ENCODE measurements at places on chromosomes 16 and 17. TPM values are rescaled to one million over a fixed set of nuclear protein-coding genes. Genes with fewer than 3 reads are reported as not detected.

- peaks cover 7% of the 10 kb centered on the region for H3K4me1 ChIP-seq
- H3K27me3 ChIP-seq, result peaks cover 3% of the 10 kb centered on the region
- H3K27ac ChIP-seq, result no peak overlapping the region
- no peak for DNase-seq
Measured at GRCh38 chr16:57265850-57266530, 18.5 kb downstream of the PLLP start.

GRCh38 chr16:82524976-82525375 lies 101.8 kb upstream of the CDH13 start:
- no peak overlapping the region for H3K27ac ChIP-seq
- no peak overlapping the region for H3K4me3 ChIP-seq
- DNase-seq, result no peak
- H3K27me3 ChIP-seq, result peaks cover 6% of the 10 kb centered on the region
- H3K4me1 ChIP-seq, result no peaks in the 10 kb centered on the region
- no peaks in the 10 kb centered on the region for H3K36me3 ChIP-seq

DNA sequence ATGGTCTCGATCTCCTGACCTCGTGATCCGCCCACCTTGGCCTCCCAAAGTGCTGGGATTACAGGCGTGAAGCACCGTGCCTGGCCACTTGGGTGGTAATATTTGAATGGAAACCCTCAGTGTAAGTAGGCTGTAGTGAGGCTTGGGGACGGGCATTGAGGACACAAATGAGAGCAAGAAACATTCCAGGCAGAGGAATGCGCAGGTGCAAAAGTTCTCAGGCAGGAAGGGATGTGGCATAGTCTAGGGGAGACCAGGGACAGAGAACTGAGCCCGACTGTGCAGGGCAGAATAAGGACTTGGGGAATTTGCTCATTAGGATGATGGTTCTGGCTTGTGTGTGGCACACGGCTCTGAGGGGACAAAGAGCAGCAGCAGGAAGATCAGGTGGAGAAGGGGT lies 54.8 kb downstream of the GRB2 start:
- H3K27ac ChIP-seq, result no peak overlapping the region
- no peak for DNase-seq

TMEM114 gene
- total RNA-seq, result not detected

FOXN1 gene
- not detected for total RNA-seq

All from HFFc6 (cell line).